ENCODE measurements at places on chromosomes 12 and 14.

DNA sequence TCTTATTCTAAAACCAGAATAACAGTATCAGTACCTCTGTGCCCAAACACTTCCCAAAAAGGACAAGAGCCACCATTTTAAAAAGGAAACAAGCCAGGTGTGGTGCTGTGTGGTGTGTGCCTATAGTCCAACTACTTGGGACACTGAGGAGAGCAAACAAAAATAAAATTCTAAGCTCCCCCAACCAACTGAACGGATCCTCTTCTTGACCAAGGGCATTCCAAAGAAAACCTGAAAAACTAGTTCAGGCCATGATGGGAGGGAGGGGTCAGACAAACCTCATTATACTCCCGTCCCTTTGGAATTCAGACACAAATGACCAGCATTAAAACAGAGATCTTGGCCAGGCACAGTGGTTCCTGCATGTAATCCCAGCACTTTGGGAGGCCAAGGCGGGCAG lies 20.5 kb downstream of the SLC11A2 start:
- DNase-seq = no peak

DNA sequence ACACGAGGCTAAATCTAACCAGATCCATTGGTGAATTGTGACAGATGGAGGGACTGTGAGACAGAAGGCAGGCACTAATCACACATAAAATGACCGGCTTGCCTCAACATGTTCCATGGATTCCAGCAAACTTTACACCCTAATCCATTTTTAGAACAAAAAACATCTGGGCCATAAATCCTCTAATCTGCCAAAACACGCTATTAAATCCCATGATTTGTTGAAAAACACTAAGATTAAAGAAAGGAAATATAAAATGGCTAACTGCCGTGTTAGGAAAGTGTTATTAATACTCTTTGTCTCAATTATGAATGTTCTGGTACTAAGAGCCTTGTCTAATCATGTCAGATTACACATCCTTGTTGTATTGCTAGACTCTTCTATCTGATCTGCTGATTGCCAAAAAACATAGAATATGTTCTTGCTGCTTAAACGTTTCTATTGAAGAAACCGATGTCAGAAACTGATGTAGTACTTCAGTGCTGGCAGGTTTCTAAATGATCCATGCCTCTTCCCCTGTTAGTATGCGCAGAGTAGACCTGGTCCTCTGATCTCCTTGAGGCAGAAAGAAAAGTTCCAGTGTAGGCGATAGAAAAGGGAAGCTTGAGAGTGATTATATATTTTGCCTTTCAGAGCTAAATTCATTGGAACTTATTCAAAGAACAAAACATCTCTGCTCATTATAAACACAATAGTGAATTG lies 384.9 kb downstream of the SOX5 start:
- DNase-seq = no peak

GRCh38 chr14:89616852-89617341 lies 199.9 kb upstream of the FOXN3 start:
- DNase-seq = no peak

- no peak for DNase-seq
Observed at GRCh38 chr12:87413784-87414183, 615.4 kb downstream of the C12orf50 start.

- DNase-seq = no peak
Observed at GRCh38 chr12:74490390-74491064, 47.1 kb upstream of the ATXN7L3B start.

DNA sequence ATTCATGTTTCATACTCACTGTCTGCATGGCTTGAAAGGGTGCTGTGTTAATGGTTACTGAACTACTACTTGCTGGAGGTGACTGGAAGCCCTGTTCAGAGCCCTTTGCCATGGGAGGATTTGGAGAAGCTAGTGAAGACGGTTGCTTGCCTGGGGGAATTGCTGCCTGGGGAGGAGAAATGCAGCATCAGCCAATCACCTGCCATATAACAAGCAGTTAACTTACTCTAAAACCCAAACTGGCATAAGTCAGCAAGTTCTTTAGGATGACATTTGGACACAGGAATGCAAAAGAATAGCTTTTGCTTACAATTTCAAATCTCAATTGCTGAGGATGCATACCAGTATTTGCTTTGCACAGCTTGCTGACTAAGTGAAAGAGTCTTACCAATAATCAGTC lies 23.4 kb upstream of the IPO8 start:
- DNase-seq = no peak

DNA sequence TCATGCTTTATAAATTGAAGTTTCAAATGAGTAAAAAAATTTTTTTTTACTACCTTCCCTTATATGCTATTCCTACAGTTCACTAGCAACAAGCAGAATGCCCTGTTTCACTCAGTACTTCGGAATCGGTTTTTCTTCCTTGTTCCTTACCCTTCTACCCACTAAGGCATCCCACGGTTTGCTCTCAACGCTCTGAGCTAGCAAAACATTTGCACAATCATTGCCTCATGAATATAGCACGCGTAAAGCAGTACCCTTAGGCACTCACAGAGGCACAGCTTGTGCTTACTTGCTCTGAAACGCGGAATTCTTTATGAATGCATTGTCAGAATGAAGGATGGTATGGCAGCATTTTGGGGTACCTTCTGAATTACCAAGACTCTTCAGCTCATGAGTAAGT lies 45.0 kb downstream of the PPP1R13B start:
- DNase-seq = no peak

DNA sequence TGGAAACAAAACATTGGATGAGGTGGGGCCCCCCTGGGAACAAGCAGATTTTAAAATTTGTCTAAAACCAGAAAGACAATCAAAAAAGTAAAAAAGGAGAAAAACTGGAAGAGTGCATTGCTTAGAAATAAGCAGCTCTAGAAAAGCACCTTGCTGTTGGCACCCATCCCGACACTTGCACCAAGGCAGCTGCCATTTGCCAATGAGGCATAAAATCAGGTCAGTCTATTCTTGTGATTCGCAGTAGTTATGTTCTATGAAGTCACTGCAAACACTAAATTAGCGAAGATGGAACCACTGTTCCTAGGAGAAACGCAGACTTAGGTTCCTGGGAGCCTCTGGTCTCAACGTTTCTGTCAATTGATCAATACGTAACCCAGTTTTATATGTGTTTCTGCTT lies 16.2 kb downstream of the VPS33A start:
- DNase-seq = no peak

DNA sequence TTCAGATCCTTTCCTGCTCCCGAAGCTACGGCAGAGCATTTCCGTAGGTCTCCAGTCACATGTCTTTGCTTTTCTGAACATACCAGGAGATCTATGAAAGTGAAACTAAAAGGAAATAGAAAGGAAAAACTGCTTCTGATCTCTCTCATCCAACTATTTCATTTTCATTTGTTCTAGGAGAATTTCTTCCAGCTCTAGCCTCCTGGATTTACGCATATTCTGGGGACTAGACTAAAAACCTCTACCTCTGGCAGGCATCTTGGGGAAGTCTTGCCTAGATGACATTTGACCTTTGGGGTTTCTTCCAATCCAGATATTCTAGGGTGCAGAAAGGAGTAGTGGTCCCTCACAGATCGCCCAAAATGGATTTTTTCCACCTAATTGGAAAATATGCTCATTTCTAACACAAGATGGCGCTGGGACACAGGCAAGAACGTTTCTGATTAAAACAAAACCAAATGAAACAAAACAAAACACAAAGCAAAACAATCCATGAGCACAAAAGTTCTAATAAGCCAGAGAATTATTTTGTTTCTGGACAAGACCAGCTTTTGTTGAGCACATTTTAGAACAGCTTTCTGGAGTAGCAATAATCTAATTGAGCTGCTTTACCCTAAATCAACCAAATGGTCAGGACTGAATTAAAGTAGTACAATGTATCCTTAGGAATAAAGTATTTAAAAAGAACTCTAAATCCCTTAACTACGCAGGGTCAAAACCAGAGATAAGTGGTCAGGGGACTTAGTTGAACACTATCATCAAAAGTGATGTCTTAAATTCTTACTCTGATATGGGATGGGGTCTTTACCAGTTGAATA lies 12.3 kb upstream of the PARP11 start:
- no peak for DNase-seq

DNA sequence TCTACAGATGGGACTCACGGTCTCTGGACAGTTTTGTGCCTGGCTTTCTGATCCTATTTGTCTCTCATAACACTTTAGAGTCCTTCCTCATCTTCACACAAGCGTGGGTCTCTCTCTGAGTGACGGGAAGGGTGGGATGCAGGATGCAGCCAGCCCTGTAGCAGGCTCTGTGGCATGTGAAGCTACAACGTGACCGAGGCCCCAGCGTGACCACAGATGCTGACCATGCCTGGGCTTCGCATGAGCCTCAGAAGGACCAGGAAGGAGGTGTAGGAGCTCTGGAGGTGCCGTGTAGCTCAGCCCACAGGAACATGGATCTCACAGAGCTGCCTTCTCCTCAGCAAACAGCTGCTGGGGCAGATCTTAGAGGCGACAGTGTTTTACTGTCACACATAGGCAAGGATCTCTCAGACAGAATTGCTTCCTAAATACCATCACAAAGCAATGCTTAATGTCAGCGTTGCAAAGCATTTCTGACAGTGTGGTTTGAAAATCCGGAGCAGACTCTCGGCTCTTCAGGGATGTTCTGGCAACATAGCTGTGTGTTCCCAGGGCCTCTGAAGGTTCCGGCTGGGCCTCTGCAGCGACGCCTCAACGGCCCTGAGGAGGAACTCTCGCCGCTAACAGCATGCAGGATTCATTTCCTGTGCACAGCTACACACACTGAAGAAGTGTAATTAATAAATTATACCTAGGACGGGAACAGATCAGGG lies 21.9 kb downstream of the ANKLE2 start:
- DNase-seq = no peak

GRCh38 chr12:76198839-76199238 lies 114.4 kb upstream of the NAP1L1 start:
- no peak for DNase-seq

GRCh38 chr12:48198672-48198971 lies 4.5 kb downstream of the OR10AD1 start:
- DNase-seq = no peak

GRCh38 chr12:87812030-87812429 lies 217.2 kb downstream of the C12orf50 start:
- peak; percentile 51 for DNase-seq

GRCh38 chr14:90273532-90273931 lies 17.2 kb downstream of the PSMC1 start:
- DNase-seq = no peak
